Stimulated activated CD8-positive, alpha-beta memory T cell treated with anti-CD3 and anti-CD28 coated beads, Interleukin-15, amount 100 ng/mL, for 48 hours (primary cell): ENCODE measurements at places on chromosomes 7 and 10.

DNA sequence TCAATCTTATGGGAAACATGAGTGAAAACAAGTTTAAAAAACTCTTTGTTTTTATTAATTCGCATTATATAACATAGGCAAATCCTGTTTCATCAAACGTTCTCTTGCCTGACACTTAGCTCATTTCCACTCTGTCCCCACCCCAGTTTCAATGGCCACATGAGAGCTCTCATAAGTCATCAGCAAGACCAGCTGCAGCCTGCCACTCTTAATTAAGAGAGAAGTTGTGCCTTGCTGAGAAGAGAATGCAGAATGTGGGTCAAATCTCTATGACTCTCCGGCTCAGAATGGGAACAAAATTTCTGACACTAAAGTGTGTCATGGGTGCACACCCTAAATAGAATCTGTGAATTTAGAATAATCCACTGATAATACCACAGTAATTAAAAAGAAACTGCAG, 39.6 kb downstream of the ASAH2 start:
- DNase-seq = no peak

GRCh38 chr10:110642204-110643034, 1.7 kb upstream of the RBM20 start:
- no peak for DNase-seq

- DNase-seq = no peak
Measured at GRCh38 chr7:27200761-27201579, 1.1 kb upstream of the HOXA13 start.

DNA sequence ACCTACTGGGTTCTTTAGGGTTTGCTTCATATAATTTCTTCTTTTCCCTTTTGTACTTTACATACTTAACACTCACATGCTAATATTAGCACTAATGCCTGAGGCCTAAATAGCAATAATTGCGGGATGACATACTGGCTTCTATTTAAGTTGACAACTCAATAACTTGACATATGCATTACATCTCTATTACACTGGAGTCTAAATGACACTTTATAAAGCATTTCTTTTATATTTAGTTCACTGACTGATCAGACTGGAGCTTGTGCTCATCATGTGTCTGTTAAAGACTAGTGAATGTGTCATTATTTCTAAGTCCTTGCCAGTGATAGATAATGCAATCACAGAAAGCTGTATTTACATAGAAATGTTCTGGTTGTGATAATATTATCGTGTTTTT, 472.1 kb upstream of the SEMA3A start:
- DNase-seq = no peak

GRCh38 chr7:69994218-69994617, 395.9 kb downstream of the AUTS2 start:
- DNase-seq = no peak

DNA sequence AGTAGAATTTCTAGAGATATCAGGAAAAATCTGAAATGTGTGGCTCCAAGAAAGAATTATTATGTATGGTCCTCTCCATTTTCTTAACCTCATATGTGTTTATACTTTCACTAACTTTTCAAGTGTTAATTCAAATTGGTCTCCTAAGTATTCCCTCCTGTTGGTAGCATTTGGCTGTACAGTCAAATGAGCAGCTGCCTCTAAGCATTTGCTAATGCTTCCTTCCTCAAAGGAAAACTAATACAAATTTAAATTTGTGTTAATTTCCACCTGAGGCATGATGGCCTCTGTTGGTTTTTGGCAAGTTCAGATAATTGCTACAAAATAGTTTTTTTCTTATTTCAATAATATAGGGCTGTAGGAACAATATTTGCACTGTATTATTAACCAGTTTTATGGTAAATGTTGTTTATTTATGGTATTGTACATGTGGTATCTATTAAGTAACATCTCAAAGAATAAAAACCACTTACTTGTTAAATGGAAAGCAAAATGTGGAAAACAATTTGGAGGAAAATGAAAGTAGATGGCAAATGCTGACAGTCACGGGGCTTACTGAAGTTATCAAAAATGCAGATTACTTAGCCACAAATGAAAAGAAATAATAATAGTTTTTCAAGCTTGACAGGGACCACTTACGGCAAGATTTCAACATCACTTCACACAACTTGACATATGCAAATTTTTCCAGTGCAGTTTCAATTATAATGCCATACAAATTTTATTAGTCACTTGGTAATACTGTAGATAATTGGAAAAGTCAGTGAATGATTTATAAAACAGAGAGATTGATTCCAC, 299.3 kb upstream of the MEOX2 start:
- no peak for DNase-seq

GRCh38 chr10:131311661-131312477, at the start of gene TCERG1L:
Gene TCERG1L (minus strand): TSS chr10:131311721. CDS start chr10:131311635, 86 bp downstream.
- DNase-seq = no peak
